ENCODE measurements at places on chromosomes 2 and 18.

DNA sequence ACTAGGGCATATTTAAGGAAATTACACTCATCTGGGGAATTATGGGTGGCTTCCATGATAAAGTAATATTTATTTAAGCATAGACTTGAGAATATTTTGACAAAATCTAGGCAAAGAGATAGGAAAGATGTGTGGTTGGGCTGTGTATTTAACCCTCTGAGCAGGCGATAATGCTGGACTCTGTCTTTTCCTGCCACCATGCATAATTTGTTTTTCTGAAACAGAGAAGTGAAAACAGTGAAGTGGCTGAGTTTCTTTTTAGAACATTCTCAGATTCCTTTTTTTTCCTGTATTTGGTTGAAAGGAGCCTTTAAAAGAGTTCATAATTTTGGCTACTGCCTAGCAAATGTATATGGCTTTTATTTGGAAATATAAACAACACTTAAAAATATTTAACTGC, 104.8 kb upstream of the CDH19 start:
- DNase-seq = no peak

GRCh38 chr2:233250985-233251305, 528 bp upstream of the ATG16L1 start:
- DNase-seq = no peak

GRCh38 chr18:77170890-77171410, 38.4 kb upstream of the MBP start:
- no peak for DNase-seq

GRCh38 chr2:190271783-190272456, 47.7 kb downstream of the HIBCH start:
- no peak for DNase-seq

DNA sequence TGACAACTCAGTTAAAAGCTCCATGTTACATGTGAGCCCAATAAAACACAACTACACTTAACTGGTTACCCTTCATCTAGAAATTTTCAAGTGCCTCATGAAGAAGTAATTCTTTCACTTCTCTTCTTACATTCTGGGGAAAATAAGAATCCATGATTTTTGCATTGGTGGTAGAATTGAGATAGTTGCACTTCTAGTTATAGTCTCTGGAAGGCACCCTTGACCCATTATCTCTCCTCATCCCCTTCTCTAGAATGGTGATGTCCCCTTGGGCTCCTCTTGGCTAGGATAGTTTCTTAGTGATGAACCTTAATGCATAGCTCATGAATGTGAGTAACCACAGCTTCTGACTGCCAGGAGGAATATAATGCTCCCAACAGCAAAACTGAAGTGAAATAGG, 3.6 kb downstream of the LGALSL start:
- no peak for DNase-seq

DNA sequence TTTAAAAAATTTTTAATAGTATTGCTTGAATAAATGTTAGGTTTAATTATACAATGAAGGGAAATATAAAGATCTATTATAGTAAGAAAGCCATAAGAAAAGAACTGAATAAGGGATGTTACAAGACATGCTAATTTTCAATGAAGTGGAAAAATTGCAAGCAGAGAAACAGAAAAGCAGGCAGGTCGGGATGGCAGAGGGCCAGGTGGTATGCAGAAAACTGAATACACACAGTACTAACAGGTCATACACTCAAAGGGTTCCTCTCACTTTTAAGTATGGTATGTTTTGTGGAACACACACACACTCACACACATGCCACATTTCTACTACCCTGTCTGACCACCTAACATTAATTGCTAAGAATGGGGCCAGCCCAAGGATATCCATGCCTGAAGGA, 76.7 kb upstream of the DTNA start:
- no peak for DNase-seq

- no peak for DNase-seq
Observed at GRCh38 chr2:74110537-74110936, 37.2 kb downstream of the BOLA3 start.

DNA sequence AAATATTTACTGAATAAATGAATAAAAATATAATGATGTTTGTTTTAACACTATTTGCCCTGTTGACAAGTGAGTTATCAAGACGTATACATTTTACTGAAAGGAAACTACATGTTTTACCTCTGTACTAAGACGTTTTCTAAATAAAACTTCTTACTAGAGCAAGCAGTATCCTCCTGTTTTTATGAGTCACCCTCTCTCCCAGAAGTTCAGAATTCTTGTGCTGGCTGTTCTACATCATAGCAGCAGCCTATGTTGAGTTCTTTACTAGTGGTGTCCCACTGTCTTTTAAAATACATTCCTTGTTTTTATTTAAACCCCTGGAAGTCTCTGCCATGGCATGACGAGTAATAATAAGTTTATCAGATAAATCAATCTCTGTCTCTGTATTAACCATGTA, 297.4 kb downstream of the CALCRL start:
- DNase-seq = no peak

DNA sequence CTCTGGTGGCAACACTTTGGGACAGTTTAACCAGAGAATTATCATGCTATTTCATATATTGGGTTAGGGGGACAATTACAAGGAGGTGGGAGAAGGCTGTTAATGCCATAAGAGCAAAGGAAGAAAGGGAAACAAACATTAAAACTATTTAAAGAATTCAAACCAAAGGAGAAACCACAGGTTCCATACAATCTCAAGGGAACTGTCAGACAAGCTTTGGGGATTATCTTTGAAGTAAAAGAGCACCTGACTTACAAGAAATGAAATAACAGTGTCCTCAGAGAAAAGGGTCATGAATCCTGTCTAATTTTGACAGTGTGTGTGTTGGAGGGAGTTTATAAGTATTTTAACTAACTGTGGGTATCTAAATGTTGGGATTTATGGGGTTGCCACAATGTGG, 44.4 kb downstream of the CERS6 start:
- no peak for DNase-seq

All from RCC 7860 (cell line).